CD4-positive, alpha-beta T cell treated with Interleukin-15 for 4 hours (primary cell): ENCODE measurements at places on chromosomes 2 and 18.

DNA sequence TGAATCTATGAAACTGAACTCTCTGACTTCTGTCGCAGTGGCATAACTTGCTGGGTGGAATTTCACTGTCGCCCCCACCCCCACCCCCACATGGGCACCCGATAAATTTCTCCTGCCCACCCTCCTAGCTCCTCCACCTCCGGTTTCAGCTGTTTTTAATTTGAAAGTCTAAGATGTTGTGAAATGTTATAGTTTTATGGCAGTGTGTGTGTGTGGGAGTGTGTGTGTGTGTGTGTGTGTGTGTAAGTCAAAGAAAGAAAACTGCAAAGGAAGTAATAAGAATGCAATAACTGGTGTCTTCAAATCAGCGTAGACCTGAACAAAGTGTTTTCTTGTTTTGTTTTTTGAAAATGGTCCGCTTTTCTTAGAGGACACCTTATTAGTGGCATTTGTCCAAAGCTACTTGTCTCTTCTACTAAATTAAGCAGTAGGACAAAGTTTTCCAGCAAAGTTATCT lies 388 bp downstream of the DTNA start:
- DNase-seq = no peak

DNA sequence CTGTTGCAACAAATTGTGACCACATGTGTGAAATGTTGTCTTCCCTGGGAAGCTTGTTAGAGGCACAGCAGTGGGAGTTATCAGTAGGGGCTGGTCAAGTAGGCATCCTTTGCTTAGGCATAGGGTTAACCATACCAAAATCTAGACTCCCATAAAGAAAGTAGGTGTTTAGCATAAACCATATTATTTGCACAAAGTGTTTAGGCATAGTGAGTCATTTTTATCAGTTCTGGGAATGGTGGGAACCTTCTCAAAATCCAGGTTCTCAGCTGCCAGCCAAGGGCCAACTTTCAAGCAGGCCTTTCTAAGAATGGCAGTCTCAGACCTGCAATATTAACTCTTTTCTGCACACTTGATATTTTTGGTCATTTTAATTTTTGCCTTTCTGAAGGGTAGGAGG lies 88.5 kb downstream of the RAB3GAP1 start:
- no peak for DNase-seq

DNA sequence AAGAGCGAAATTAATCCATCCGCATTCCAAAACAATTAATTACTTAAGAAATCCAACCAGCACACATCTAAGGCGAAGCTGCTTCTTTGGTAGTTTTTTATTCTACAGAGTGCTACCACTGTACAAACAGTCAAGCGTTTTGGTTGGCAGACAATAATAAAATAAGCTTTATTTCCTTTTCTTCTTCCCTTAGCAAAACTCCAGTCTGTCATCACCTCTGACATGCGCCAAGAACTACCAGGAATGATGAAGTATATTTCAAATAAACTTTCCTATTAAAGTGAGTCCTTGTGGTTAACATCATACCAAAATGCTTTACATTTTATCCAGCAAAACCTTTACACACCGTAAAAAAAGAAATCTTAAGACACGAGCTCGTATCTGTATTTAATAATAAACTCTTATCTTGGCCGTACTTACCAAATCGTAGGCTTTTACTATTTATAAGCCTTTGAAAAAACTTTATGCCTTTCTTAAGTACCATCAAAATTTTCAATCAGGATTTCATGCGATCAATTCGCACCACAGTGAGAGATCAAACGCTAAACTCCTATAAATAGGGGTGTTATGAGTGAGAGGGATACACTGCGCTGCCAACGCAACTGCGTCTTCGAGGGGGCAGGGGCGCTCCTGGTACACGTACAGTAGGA lies 1.3 kb downstream of the ATL2 start:
- DNase-seq = no peak

- no peak for DNase-seq
Measured at GRCh38 chr2:232957657-232958090, 55.4 kb downstream of the NGEF start.

- no peak for DNase-seq
Measured at GRCh38 chr18:78720456-78721237, 259.0 kb upstream of the SALL3 start.

- DNase-seq = no peak
Measured at GRCh38 chr2:227368574-227368973, 10.5 kb downstream of the TM4SF20 start.

- DNase-seq = no peak
Measured at GRCh38 chr2:226057365-226057764, 657.9 kb downstream of the NYAP2 start.

DNA sequence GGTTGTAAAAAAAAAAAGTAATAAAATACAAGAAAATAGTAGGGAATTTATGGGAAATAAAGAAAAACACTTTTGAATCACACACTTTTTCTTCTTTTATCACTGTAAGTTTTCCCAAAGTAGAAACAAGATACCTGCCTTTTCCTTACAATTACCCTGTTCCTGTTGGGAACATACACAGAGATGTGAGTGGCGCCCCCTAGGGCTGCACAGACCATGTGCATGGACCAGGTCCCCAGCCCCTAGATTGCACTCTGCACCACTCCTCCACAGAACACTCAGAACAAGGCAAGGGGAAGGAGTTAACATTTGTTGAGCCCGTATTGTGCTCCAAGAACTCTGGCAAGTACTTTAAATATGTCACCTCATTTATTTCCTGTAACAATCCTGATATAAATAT lies 118.7 kb upstream of the NRP2 start:
- no peak for DNase-seq

- no peak for DNase-seq
Measured at GRCh38 chr2:106012001-106012590, 182.0 kb downstream of the UXS1 start.

DNA sequence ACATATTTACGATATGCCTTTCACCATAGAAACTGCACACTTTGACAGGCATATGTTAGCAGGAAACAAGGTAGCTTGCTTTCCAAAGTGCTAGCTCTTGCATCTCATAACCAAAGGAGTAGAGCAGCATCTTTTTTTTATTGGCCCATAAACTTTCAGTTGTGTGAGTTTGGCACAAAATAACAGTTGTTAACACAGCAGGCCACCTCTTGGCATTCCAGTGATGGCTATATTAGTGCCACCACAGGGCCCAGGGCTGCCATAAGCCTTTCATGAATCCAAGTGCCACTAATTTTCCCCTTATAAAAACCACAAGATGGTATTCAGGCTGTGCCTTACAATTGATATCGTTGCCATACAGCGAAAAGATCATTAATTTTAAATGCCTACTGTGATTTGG lies 40.3 kb upstream of the KLF7 start:
- DNase-seq = no peak

GRCh38 chr2:32009516-32010256 lies 1.1 kb downstream of the MEMO1 start:
- DNase-seq = peak; percentile 25

GRCh38 chr2:71323386-71323785 lies 8.2 kb upstream of the ZNF638 start:
- no peak for DNase-seq

GRCh38 chr2:138579556-138579955 lies 78.0 kb downstream of the SPOPL start:
- DNase-seq = no peak

- no peak for DNase-seq
Measured at GRCh38 chr2:9308186-9308955, 101.8 kb downstream of the ASAP2 start.

- DNase-seq = no peak
Measured at GRCh38 chr2:866009-866680, 84.5 kb upstream of the SNTG2 start.

DNA sequence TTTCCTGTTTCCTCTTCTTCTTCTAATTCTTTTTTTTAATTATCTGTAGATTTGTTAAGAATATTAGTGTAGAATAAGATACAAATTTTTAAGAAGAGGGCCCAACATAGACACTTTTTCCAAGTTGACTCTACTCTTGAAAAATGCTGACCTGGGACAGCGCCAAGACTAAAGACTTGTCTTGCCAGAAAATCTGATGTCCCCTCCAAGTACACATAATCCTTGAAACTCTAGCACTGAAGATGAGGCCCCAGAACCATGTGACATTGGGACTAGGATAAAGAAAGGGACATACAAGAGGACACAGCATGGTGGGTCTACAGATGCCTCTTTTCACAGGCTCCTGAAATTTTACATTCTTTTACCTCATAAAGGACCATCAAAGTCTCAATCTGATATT lies 271.6 kb upstream of the SESTD1 start:
- DNase-seq = no peak

DNA sequence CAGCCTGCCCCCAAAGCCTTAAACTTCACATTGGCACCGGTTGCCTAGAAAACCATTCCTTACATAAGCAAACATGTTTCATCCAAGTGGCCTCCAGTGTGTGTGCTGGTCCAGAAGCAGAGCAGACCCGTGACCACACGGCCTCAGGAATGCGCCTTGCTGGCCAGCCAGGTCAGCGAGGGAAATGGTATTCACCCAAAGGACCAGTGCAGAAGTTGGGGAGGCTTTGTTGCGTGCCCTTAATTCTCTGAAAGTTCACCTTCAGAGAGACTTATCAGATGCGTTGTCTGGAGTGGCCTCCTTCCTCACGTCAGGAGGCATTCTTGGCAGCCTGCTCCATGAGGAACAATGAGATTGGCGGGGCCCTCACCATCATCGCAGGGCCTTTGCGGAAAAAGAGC lies 25.9 kb downstream of the NRP2 start:
- no peak for DNase-seq

DNA sequence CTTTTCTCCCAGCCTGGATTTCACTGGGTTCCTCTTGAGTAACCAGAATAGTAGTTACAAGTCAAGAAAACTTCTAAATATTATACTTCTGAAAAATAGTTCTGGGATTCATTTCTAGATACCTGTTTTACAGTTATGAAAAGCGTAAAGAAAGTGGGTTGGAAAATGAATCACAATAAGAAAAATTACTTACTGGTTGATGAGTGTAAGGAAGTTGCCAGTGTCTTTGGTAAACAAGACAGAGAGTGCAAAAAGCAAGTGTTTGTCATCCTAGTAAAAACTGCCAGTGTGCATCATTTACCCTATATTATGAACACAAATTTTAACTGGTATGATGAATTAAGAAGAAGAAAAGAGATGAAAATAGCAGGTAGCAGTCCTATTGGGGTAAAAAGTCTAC lies 88.9 kb downstream of the R3HDM1 start:
- DNase-seq = no peak

- peak; percentile 6 for DNase-seq
Measured at GRCh38 chr2:178482437-178482836, 2.2 kb downstream of the PLEKHA3 start.

- DNase-seq = no peak
Measured at GRCh38 chr2:64157792-64158191, 13.6 kb upstream of the PELI1 start.

- DNase-seq = no peak
Measured at GRCh38 chr18:34562252-34562870, 147.7 kb upstream of the DTNA start.

DNA sequence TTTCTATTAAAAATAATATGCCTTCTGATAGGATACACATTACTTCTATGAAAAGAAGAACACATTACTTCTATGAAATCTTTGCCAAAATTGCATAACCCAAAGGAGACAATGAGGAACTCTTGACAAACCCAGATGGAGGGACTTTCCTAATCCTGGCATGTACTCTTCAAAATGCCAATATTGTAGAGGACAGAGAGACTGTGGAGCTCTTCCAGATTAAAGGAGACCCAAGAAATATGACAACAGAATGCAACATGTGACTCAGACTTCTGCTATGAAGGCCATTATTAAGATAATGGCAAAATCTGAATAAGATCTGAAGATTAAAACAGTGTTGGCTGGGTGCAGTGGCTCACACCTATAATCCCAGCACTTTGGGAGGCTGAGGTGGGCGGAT lies 22.2 kb downstream of the SOWAHC start:
- DNase-seq = no peak

DNA sequence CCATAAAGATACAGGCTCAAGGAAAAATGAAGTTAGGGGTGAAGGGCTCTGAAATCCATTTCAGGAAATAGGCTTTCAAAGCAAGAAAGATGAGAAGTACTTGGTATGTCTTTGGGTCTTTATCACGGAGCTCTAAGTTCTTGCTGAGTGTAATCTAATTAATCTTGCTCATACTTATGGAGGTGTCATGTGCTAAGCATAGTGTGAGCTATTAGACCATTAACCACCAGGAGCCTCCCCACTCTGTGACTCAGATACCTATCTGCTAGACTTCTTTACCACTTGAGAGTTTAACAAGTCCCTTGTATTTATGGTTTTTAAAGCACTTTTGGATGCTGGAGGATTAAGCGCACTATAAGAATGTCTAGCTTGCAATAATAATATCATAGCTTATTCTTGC lies 678.7 kb downstream of the EPHA4 start:
- no peak for DNase-seq

GRCh38 chr2:197092431-197092830 lies 165.9 kb upstream of the PGAP1 start:
- DNase-seq = no peak

DNA sequence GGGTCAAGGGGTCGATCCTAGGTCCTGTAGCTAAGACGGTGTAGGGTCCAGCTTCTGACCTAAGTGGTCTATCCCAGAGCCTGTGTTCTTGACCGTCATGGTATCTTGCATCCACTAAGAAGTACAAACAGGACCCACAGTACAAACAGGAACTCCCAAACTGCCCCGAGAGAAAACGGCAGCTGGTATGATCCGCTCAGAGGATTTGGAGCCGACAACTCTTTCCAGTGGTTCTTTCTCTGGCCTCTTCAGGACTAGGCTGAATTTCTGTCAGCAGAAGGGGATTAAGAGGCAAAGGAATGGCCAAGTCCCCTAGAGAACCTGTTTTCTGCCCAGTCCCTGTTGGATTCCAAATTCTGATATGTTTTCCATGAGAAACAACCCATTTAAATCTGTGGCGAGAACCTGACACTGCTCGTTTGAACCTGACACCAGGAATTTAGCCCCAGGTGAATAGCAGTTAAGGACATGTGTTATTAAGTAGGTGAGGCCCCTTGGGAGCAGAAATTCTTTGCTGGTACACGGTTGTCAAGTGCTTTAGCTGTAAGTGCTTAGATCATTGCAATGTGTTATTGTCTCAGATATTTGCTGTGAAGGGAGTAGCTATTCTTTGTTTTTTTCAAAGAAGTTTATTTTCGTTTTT lies 50.5 kb upstream of the TXNDC2 start:
- no peak for DNase-seq

DNA sequence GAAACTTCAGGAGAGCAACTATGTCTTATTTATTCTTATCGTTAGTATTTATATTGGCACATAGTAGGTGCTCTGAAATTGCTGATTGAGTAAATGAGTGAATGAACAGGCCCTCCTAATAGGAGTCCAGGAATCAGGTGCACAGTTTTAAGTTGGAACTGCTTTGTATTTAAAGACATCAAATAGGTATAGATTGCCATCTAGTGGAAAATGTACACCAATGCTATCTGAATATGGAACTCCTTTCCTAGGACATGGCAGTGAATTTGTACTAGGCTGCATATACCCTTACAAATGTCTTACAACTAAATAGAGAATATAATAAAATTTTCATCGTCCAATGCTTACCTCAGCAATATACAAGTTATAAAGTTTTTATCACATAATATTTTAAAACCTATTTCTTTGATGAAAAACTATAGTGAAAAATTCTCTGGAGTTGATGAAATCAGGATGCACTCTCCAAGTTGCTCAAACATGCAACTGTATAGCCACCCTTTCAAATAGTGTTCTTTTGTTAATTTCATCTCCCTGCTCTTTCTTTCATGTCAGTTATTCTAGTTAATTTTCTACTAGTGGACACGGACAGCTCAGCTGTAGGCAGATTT lies 318.9 kb upstream of the SYT4 start:
- no peak for DNase-seq

GRCh38 chr18:5030636-5031035 lies 166.4 kb downstream of the AKAIN1 start:
- DNase-seq = no peak
